ENCODE measurements at places on chromosomes 7 and 10.

- DNase-seq, result no peak
Measured at GRCh38 chr7:12583922-12584321, 13.4 kb downstream of the SCIN start.

DNA sequence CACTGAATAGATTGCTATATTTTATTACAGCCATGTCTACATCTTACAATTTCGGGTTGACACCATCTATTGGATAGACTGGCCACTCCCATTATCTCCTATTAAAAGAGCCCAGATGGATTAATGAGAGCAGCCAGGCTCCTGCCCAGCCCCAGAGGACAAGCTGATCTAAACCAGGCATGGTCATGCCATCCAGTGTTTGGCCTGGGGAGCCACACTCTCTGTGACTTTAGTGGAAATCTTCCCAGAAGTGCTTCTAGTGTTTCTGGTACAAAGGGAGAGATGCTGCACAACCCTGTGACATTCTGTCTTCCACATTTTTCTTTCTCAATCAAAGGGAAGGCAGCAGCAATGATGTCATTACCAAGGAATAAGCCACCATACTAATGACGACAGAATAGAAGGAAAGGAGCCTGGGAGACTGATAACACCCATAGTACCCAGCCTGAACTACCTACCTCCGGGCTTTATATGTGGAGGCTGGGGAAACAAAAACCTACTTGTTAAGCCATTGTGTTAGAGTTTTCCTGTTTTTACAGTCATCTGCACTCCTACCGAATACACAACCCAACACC is 5.0 kb downstream of the NEBL start:
- DNase-seq, result no peak

DNA sequence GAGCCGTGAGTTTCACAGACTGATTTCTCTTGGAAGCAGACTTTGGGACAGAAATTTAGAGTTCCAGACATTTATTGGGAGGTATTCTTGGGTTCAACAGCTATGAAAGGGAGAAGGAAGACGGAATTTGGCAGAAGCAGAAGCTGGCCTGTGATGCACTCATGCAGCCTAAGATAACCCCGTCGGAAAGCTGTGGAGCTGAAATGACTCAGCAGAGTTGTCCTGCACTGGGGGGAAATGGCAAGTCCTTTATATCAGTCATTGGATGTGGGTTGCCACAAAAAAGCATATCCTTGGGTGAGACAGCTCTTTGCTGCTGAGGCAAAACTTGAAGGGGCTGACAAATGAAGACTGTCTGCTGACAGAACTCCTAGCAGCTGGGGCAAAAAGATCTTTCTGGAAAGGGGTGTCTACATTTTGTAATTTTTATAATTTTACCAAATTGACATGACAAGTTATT is 11.5 kb upstream of the MICU1 start:
- no peak for DNase-seq

- no peak for DNase-seq
Measured at GRCh38 chr7:39407137-39407536, 159.1 kb upstream of the YAE1 start.

DNA sequence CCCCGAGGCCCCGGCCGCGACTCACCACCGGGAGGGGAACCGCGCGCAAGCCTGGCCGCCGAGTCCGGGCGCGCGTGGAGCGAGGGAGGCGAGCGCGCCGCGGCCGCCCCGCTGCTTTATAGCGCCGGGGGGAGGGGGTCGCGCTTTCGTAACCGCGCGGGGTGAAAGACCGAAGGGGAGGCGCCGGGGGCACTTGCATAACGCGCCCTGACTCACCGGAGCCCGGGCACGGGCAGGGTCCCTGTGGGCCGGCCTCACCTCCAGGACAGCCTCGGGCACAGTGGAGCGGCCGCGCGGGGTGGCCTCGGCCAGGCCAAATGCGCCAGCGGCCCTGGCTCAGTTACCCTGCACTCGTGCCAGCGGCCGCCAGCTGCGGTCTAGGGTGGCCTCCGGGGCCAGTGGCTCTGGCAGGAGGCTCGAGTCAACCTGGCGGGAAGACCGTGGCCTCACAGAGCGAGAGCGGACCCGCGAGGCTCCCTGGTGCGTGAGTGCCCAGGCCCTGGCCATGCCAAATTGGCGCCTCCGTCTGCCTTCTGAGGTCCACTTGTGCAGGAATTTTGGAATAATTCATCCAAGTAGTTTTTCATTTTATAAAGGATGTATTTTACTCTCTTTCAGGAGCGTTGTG is at the start of gene RBP4:
Gene RBP4, minus strand, starts transcription at position 90 of the 628 bp plus-strand sequence. CDS start 207 bp downstream, outside the sequence.
- no peak for DNase-seq

GRCh38 chr7:99505324-99505662 is 831 bp downstream of the ZKSCAN5 start:
- no peak for DNase-seq

DNA sequence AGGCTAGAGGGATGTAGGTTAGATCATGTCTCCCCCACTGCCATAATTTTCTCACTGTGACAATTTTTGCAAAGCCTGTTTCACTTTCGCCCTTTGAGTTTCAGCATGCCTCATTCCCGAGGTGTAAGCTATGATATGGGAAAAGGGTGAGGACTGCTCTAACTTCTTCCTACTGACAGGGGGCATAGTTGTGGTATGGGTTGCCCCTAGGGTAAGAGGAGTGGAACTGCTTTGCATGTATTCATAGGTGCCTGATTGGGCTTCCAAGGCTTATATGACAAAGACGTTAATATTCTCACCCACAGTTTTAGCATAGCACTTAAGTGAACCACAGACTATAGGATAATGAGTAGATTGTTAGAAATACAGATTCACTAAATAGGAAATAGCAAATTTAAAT is 148.7 kb downstream of the BBS9 start:
- DNase-seq, result no peak

GRCh38 chr7:43572516-43573049 is 10.3 kb upstream of the STK17A start:
- DNase-seq, result no peak

GRCh38 chr10:132264306-132264950 is 43.3 kb downstream of the STK32C start:
- DNase-seq, result no peak

DNA sequence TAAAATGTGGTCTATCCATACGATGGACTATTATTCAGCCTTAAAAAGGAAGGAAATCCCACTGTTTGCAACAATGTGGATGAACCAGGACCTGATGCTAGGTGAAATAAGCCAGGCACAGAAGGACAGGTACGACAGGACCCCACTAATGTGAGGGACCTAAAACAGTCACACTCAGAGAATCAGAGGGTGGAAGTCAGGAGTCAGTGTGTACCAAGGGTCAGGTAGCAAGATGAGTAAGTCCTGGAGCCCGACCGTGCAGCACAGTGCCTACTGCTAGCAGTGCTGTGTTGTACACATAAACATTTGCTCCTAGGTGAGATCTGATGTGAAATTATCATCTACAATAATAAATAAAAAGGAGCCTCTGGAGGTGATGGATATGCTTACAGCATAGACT is 322.3 kb downstream of the GLRX3 start:
- no peak for DNase-seq

GRCh38 chr10:122999347-122999746 is 9.2 kb downstream of the IKZF5 start:
- no peak for DNase-seq

DNA sequence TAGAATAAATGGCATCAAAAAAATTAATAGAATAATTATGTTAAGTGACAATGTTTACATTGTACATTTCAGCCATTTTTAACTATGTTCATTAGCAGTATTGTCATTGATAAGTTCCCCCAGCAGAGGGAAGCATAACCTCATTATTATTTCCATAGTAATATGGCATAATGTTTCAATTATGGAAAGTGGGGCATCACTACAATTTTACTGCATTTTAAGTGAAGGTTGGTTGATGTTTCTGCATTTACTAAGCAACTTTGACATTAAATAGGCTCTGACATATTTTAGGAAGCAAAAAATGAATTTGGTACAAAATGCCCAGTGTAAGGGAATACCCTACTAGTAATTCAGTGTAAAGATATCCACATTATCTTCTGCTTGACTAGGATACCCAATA is 218.3 kb downstream of the SEMA3A start:
- DNase-seq, result no peak

- no peak for DNase-seq
Measured at GRCh38 chr7:9029681-9030530, 596.5 kb downstream of the NXPH1 start.

DNA sequence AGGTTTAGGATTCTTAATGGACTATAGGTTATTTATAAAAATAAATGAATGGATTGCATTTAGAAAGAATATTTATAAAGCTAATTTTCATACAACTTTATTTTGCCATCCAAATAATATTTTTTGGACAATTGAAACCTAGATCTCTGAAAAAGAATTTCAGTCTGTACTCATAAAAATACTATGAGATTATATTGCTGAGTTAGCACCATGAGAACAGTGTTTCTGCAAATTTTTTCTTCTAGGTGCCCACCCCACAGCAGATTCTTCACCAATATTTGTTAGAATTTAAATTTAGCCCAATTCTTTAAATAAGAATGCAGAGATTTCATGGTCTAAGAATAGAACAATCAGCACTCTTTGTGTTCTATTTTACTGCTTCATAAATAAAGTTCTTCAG is 85.6 kb upstream of the TEX47 start:
- no peak for DNase-seq

DNA sequence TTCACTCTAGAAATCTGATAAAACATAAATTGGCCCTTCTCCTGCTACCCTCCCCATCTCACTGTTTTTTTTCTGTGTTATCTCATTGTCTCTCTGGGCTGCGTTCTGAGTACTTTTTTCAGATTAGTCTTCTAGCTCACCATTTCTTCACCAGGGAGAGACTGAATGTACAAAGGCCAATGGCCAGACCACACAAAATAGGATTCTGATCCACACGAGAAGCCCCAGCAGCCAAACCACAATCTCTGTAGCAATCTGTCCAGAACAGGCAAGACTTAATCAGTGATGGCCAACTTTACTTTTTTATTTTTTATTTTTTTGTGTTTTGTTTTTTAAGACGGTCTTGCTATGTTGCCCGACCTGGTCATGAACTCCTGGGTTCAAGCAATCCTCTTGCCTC is 55.9 kb upstream of the PAPSS2 start:
- no peak for DNase-seq

DNA sequence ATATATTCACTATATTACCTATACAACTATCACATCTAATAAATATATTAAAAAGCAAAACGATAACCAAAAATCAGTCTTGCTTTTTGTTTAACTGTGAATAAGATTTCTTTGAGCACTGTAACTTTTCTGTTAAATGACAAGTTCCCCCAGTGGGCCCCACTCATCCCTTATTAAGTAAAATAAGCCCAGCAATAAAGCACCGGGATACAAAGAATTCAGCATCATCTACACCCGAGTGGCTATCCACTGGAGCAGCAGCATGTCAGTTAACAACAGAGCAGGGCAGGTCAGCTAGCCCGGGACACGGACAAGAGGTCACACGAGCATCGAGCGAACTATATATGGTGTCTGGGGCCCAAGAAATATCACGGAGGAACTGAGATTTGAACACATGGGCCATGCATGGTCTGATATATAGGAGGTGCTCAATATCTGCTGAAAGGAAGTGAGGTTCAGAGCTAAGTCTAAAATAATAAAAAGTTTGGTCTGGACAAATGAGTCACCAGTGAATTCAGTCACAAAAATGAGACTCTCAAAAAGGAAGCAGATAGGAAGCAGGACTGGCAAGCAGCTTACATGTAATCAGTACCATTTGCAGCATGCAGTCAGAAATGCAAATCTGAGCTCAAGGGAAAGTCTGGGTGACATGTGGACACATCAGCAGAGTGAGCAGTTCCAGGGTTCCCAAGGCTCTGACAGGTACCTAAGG is 4.1 kb downstream of the ERCC6 start:
- no peak for DNase-seq

Data from NCI-H524 treated with DMSO at 0.1 percent for 48 hours (cell line).